ENCODE measurements at places on chromosomes 5 and 9. TPM values are rescaled to one million over a fixed set of nuclear protein-coding genes. Genes with fewer than 3 reads are reported as not detected.
A peak's percentile ranks its signal among the peaks of the same experiment; 100 is the strongest.

DNA sequence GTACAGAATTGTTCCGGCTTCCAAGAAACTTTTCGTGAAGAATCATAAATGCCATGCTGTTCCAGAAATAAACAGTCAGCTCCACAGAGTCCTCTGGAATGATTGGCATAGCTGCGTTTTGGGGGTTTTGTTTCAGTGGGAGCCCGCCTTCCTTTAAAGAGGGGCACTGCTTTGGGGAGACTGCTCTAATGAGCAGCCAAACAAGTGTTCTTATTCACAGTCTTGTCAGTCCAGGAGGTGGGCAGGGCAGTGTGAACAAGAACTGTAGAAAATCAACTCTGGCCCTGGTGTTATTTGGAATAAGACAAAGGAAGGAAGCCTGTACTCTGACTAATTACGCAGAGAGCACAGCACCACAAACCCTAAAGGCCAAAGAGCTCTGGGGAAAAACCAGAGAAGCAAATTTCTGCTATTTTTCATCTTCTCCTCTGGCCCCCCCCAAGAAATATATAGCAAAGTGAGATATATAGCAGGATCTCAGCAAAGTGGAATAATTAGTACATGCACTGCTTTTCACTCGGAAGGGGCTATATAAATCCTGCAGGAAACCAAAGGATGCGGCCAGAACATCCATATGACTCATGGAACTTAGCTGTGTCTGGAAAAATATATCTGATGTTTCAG is 92.9 kb downstream of the GLDC start:
- no peak for DNase-seq

DNA sequence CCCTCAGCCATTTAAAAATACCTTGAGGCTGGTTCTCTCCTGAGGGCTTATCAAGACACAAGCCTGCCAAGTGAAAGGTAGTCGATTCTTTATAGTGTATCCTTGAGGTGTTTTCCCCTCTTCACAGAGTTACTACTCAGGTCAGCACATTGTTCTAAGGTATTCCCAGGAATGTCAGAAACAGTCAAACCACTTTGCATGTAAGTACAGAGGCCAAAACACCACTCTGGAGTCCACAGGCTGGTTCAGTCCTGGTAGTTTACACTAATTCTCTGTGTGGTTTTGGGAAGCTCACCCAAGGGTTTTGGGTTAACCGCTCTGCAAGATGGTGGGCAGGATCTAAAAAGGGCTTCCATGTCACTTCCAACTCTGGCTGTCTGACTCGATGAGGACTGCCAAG is 162.3 kb upstream of the PPP2R2B start:
- DNase-seq: no peak

DNA sequence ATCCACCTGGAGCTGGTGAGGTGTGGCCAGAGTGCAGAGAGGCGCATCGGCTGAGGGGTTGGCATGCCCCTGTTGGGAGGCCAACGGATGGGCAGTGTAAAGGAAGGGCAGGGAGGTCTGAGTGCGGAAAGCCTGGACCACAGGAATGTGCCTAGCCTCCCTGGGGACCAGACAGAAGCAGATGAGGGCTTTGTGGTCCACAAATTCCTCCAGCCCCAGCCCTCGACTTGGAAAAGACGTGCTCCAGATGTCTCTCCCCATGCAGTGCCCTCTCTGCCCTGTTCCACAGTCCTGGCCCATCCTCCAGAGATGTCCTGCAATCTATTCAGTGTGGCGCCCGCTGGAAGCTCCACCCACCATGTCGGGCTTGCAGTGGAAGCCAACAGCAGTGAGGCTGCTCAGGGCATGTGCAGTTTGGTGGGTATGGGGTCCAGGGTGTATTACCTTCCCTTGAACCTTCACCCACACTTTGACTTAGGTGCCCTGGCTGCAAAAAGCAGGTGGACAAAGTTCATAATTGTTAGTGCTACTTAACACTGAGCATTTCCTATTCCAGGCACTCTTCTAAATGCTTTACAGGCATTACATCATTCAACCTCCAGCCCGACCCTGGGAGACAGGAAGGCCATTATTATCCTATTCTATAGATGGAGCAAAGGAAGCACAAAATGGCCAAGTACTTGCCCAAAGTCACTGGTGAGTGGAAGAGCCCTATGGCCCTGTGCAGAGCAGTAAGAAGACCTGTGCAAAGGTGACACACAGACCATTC is 120.2 kb upstream of the SLC25A48 start:
- DNase-seq: no peak

DNA sequence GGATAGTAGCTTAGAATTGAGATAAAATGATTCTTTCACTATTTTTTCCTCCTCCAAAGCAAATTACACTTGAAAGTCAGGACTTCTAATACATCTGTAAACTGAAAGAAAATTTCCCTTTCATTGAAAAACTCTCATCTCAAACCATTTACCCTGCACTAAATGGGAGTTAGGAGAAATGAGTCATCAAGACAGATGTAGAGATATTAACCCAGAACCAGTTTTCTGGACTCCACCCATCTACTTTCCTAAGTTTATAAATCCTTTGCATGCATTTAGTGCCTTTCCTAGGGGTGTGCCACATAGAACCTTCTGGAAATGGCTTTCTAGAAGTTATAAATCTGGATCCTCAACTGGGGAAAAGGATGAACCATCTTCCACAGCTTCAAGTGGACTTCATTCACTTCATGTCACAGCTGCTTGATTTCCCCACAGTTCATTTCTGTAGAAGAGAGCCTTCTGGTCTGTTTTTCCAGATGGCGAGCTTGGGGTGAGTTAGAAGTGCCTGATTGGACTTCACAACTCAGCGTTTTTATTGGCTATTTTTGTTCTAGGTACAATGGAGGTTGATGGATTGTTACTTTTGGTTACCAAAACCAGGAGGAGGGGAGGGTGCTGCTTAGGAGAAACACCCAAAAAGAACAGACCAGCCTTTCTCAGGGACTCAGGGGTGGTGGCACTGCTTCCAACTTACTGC is 72.5 kb upstream of the GPR151 start:
- DNase-seq: no peak

- DNase-seq: peak; percentile 77
Observed at GRCh38 chr5:78534148-78534904, 114.2 kb downstream of the LHFPL2 start.

DNA sequence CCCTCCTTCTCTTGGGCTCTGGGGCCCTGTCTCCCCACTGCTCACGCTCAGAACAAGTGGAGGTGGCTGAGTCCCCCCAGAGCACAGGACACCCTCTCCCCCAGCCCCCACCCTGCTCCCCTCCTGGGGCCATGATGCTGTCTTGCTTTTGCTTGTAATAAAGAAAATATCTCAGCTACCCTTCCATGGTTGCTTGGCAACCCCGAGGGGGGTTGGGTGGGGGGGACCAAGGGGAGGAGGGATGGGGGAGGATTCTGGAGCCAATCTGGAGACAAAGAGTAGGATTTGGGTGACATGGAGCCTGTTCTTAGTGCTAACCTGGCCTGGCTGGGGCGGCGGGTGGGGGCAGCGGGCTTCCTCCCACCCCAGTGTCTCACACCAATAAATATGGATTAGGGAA is 16.1 kb upstream of the CERCAM start:
- DNase-seq: no peak

DNA sequence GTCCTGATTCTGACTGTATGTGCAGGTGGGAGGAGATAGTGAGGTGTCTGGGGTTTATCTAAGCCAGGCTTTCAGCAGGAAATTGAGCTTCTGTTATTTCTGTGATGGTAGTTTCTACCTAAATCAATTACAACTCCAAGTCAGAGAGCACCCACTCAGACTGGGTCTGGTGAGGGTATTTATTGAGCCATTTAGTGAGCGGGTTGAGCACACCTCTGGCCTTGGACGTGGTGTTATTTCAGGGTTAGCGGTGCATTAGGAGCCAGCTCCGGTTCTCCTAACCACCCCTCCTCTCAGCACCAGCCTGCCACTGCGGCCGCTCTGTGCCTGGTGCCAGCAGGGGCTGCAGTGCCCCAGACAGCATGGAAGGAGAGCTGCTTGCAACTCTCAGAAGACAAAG is 238.9 kb downstream of the CACNA1B start:
- DNase-seq: no peak

DNA sequence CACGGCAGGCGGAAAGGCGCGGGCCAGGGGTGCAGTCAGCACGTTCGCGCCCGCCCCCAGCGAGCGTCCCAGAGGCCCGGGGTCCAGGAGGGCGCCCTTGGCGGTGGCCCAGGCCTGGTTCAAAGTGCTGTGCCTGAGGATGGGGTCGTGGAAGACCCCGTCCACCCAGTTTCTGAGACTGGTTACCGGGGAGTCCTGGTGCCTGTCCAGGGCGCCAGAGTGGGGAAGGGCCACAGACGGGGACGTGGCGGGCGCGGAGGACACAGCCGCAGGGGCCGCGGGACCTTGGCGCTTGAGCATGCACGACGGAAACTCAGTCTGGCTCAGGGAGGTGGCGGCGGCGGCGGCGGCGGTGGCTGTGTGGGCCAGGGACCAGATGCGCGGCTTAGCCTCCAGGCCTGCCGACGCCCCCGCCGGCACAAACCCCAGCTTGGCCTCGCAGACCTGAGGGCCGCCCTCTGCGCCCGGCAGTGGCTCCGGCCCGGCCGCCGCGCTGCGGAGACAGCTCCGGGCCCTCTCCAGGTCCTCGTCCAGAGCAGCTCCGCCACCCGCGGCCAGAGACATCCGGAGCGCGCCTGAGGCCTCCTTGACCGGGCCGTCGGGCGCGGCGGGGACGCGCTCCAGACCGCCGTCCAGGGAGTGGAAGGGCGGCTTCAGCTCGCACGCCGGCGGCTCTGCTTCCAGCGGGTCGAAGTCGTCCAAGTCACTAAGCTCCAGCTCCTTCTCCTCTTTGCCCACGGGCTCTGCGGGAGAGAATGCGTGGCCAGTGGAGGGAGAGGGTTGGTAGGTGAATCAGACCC is 4.5 kb downstream of the IRX4 start:
- peak; percentile 33 for DNase-seq

DNA sequence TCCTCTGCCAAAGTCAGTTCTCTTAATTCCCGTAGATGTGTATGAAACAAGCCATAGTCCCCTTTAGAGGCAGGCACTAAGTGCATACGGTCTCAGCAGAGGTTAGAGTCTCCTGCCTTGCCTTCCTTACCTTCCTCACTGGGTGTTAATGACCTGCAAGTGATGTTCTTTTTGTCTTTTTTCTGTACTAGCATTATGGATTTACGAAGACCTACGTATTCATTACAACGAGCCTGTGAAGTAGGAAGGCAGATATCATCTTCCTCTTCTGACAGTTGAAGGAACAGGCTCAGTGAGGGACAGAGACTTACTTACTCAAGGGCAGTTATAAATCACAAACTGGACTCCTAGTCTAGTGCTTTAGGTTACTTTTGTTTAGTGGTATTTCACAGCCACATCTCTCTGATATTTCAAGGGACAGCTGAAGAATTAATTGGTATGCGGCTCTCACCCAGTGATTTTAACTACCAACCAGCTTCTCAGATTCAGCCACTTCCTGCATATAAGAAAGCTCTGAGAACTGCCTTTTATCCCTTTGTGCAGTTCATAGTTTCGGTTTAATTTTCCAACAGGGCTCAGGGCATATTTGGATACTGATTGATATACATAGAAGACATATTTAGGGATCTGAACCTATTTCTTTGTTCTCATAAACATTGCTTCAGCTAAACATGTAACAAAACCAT is 85.1 kb upstream of the CKMT2 start:
- DNase-seq: no peak

- DNase-seq: peak; percentile 43
Observed at GRCh38 chr5:142825378-142826089, 55.4 kb downstream of the ARHGAP26 start.

DNA sequence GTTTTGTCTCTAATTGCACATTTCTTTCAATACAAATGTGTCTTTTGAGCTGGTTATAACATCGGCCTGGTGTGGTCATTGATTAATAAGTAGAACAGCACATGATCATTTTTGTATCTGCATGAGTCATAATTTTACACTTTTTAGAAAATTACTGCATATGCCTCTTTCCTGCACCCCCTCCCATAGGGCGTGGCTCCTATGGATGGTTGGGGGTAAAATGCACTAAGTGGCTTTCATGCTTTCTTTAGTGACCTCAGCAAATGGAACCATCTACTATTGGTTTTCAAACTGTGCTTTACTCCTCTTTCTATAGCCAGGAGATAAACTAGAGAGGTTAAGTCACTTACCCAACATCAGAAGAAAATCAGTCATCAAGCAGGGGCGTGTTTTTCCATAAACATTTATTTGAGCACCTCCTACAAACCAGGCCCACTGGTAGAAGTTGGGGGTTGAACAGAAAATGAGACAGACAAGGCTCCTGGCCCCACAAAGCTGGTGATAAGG is 3.8 kb downstream of the ANXA6 start:
- DNase-seq: no peak

GRCh38 chr5:173615884-173616576 is 420 bp downstream of the BOD1 start:
- peak; percentile 78 for DNase-seq

DNA sequence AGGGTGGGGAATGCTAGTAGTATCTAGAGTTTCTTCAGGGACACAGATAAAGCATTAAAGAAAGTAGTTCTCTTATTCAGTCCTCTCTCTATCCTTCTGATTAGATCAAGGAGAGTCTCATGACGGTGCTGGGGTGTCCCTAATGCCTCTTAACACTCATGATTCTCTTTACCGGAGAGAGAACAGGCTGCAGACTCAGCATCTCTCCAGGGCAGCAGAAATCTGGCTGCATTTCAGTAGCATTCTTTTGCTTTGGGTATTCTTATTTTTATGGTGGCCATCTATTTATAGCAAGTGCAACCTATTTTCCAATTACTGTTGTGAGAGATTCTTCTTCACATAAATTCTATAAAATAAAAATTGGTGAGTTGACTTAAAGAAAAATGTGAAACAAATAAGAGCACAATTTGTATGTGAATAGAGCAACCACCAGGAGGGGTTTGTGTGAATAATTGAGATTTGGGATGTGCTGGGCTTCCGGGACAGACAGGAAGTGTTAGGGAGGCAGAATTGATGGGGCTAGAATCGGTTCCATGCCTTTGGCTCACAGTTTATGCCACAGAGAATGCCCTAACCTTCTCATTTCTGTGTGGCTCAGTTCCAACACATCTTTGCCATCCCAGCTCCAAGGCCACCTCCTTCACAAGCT is 23.8 kb upstream of the BOD1 start:
- no peak for DNase-seq

DNA sequence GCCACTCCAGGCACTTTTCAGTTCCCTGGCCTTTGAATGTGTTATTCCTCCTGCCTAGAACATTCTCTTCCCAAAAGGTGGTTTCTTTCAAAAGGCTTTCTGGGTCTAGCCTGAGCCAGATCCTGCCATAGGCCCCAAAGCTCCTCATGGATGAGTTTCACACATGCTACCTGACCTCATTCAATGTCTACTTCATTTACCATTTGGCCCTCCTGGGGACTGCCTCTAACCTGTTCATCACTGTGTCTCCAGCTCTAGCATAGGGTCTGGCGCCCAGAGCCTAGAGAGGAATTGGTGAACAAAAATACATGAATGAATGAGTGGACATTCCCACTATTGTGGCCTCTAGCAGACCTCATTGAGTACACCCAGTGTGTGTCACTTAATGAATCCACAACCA is 5.4 kb upstream of the P4HA2 start:
- DNase-seq: no peak

Gene C5orf58
- polyA plus RNA-seq: 0.68 TPM

Gene C1QTNF3
- 4.3 TPM for polyA plus RNA-seq

Gene LPAR1
- 14.2 TPM for polyA plus RNA-seq

Gene PDGFRB
- 24.6 TPM for polyA plus RNA-seq

Gene GKAP1
- polyA plus RNA-seq: 18.6 TPM

Gene PROB1
- 22.2 TPM for polyA plus RNA-seq

Gene TUSC1
- polyA plus RNA-seq: 15.0 TPM

Gene ANGPTL2
- 26.7 TPM for polyA plus RNA-seq

Gene ST8SIA4
- polyA plus RNA-seq: 0.84 TPM

All from right cardiac atrium (tissue), 5 donors.